ENCODE measurements at places on chromosomes 2 and 18.

- peak; percentile 30 for DNase-seq
Measured at GRCh38 chr2:101776172-101777043, 78.9 kb downstream of the MAP4K4 start.

DNA sequence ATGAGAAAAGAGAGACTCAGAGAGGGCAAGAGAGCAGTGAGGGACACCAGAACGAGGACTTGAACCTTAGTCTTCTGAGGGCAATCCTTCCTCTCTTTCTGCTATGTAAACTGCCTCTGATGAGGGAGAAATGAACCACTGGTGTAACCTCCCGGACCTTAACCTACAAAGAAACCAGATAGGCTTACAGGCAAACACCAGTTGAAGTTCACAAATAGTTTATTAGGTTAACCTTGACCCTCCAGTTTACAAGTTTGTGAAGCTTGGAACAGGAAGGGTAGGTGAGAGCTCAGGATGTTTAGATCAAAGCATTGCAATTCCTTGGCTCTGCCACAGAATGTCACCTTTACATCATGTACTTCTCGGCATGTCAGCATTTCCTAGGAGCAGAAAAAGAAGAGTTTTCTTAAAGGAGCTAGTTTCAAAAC is 486.4 kb upstream of the SPRED2 start:
- DNase-seq: no peak

DNA sequence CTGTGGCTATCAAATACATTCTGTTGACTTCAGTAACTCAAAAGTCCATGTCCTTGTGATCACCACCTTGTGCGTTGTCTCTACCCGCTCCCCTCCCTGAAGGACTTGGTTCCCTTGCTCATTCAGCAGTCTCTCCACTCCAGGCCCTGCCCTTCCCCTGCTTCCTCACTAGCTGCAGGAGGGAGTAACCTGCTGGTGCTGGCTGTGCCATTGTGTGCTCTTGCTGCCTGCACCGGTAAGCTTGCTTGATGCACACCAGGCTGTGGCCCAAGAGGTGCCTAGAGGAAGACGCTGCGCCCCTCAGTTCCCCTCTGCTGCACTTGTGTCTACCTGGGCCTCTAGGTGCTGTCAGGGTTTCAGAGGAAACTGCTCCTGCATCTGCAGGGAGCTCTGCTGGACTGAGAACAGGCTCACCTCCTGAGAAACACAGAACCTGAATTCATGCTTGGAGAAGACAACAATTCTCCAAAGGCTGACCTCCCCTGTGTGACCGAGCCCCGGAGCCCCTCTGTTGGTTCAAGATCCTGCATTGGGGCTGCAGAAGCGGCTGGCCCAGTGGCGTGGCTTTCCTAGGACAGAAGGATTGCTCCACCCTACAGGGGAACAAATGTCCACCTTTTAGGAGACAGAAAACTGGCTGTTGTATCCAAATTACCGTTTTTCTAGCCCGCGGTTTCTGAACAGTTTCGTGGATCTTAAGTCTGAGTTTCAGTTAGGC is 33.6 kb downstream of the PTPRM start:
- DNase-seq: no peak

DNA sequence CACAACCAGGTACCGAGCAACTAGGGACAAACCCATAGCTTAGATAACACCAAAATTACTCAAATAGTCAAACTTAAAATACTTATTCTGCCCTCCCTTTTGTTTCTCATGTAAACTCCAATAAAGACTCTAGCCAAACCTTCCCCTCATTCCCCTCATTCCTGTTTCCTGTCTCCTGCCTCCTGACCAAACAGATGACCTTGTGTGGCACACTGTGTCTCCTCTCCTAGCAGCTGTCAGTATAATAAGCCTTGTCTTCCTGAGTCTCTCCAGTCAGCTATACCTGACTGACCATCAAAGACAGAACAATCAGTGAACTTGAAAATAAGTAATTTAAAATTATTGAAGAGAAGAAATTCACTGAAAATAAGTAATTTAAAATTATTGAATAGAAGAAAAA is 14.3 kb downstream of the SULT1C4 start:
- no peak for DNase-seq

GRCh38 chr18:66325251-66325650 is 278.6 kb downstream of the CDH19 start:
- no peak for DNase-seq

DNA sequence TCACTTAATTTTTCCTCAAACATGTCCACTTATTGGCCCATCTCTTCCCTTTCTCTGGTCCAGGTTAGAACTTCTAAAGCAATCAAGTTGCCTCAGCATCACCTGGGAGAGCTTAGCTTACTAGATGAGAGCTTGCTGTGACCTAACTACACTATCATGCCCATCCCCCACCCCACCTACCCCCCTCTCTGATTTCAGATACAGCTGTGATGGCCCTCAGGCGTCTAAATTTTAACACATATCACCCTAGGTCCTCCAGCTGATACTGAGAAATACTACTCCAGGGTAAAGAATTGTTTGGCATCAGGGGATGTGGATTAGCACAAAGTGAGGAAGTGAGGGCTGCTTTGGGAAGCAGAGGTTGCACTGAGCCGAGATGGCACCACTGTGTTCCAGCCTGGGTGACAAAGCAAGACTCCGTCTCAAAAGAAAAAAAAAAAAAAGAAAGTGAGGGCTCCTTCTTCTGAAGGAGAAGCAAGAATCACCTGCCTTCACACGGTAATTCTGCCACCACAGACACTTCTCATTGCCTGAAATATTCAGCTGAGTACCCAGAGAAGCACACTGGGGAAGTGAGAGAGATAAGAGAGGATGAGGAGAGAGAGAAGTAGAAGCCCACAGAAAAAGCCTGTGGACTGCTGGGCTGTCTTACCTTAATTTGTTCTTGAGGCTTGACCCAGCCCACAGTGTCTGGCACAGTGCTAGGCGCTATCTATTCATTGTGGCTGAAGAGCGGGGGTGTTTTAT is 263.4 kb downstream of the ASXL3 start:
- no peak for DNase-seq

- DNase-seq: no peak
Measured at GRCh38 chr2:176464886-176465564, 195.8 kb downstream of the MTX2 start.

DNA sequence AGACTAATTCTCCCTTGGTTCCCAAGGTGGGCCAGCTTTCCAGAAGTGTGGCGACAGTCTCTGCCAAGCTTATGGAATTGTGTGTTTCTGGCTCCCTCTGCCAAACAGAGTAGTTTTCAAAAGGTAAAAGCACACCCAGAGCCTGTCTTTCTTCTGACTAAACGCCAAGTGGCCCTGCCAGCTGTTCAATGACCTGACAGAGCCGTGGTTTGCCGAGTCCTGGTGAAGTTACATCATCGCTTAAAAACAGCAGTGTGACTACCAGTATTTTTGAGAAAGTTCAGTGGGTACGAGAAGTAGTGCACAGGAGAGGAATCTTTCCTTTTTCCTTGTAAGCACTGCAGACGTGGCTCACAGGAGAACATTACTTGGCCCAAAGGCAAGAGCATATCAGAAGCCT is 1.9 kb downstream of the PER2 start:
- peak; percentile 83 for DNase-seq

GRCh38 chr18:22705328-22705727 is 227.8 kb upstream of the RBBP8 start:
- DNase-seq: peak; percentile 70

Measured in fibroblast of the aortic adventitia (primary cell).